ENCODE measurements at places on chromosomes 12 and 14.
A peak's percentile ranks its signal among the peaks of the same experiment; 100 is the strongest.

DNA sequence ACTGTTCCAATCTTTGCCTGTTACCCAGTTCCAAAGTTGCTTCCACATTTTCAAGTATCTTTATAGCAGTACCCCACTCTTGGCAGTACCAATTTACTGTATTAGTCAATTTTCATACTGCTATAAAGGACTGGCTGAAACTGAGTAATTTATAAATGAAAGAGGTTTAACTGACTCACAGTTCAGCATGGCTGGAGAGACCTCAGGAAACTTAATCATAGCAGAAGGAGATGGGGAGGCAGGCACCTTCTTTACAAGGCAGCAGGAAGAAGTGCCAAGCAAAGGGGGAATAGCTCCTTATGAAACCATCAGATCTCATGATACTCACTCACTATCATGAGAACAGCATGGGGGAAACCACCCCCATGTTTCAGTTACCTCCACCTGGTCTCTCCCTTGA lies 215.0 kb downstream of the SNAPC1 start:
- no peak for DNase-seq
- no peak overlapping the region for H3K4me3 ChIP-seq
- no peaks in the 10 kb centered on the region for H3K36me3 ChIP-seq
- H3K27me3 ChIP-seq = peaks cover 6% of the 10 kb centered on the region
- no peaks in the 10 kb centered on the region for H3K4me1 ChIP-seq

GRCh38 chr12:10847744-10848143 lies 1.5 kb downstream of the PRR4 start:
- H3K27ac ChIP-seq = no peak overlapping the region
- peaks cover 30% of the 10 kb centered on the region for H3K4me1 ChIP-seq
- no peak for DNase-seq
- no peaks in the 10 kb centered on the region for H3K27me3 ChIP-seq

GRCh38 chr14:103626146-103626850 lies 2.7 kb upstream of the KLC1 start:
- peak; percentile 10 for DNase-seq
- H3K36me3 ChIP-seq = no peaks in the 10 kb centered on the region
- H3K27me3 ChIP-seq = no peaks in the 10 kb centered on the region
- peaks cover 24% of the 10 kb centered on the region for H3K4me1 ChIP-seq

GRCh38 chr14:59254146-59254910 lies 65.9 kb downstream of the DAAM1 start:
- H3K27ac ChIP-seq = no peak overlapping the region
- H3K27me3 ChIP-seq = no peaks in the 10 kb centered on the region
- peaks cover 3% of the 10 kb centered on the region for H3K36me3 ChIP-seq
- no peak overlapping the region for H3K4me3 ChIP-seq
- DNase-seq = no peak

GRCh38 chr14:71933001-71933587 lies 865 bp downstream of the RGS6 start:
- H3K4me1 ChIP-seq = peaks cover 18% of the 10 kb centered on the region
- H3K27ac ChIP-seq = no peak overlapping the region
- peak; percentile 34 for DNase-seq
- peak overlapping the region; percentile 51 for H3K4me3 ChIP-seq
- H3K36me3 ChIP-seq = no peaks in the 10 kb centered on the region

- no peak for DNase-seq
- H3K27me3 ChIP-seq = peaks cover 2% of the 10 kb centered on the region
- peaks cover 3% of the 10 kb centered on the region for H3K36me3 ChIP-seq
- H3K27ac ChIP-seq = no peak overlapping the region
- H3K4me1 ChIP-seq = peaks cover 30% of the 10 kb centered on the region
Measured at GRCh38 chr12:7638064-7638759, 27.5 kb downstream of the APOBEC1 start.

DNA sequence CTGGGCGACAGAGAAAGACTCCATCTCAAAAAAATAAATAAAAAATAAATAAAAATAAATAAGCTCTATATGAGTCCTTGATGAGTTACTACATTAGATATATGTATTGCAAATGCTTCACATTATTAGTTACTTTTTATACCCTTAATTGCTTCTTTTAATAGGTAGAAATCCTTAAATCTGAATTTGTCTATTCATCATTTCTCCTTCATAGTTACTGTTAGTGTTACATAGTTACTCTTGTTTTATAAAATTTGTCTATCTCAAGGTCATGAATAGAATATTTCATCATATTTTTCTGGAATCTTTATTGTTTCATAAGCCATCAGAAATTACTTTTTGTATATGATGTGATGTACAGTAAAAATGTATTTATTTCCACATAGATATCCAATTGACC lies 1624.8 kb upstream of the FLRT2 start:
- no peak overlapping the region for H3K27ac ChIP-seq
- no peaks in the 10 kb centered on the region for H3K36me3 ChIP-seq

DNA sequence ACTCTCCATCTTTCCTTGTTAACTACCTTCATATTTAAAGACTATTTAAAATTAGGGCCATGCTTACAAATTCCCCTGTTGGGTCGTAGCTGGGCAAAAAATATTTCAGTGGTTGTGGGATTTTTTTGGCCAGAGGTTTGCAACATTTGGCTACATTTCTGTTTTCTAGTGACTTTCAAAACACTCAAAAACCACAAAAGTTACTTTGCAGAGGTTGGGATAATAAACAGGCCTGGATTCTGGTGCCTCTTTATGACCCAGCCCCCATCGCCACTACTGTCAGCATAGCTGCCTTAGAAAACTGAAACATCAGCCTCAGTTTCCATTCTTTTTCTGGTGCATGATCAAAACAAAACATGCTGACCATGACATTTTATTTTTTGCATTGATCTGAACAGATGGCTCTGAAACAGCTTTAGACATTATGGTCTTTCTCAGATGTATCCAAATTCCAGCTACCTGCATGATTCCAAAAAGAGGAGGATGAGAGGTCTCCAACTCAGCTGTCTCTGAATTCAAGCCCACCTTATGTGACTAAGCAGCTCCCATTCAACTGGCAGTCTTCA lies 5.2 kb downstream of the DPF3 start:
- H3K4me3 ChIP-seq = no peak overlapping the region
- H3K4me1 ChIP-seq = peaks cover 11% of the 10 kb centered on the region
- no peak overlapping the region for H3K27ac ChIP-seq
- H3K36me3 ChIP-seq = no peaks in the 10 kb centered on the region

DNA sequence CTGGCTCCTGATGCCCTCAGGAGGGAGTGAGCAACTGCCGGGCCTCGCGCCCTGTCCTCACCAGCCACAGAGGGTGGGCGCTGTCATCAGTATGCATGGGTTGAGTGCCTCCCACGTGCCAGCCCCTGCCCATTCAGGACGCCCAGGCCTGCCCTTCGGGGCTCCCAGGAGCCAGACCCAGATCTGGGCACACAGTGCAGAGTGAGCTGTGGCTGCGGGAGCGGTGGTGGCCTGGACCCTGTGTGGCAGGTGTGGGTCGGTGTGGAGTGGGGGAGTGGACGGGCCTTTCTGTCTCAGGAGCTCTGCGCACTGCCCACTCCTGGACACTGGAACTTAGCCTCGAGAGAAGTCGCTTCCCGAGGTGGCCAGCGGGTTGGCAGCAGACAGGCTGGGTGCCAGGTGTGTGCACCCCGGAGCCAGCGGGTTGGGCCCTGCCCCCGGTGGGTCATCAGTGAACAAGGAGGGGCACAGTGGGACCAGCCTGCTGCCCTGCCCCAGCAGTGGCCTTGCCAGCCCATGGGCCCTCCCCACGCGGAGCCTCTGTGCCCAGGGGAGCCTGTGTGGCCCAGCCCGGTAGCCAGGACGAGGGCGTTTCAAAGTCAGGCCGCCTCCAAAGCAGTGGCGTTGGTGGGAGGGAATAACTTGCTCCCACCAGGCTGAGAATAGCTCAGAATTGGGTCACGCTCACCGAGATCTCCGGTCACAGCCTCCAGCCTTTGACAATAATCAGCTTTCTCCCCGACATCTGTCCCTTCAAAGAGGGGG lies 9.5 kb downstream of the TRMT61A start:
- no peak for DNase-seq
- H3K36me3 ChIP-seq = no peaks in the 10 kb centered on the region
- H3K4me1 ChIP-seq = no peaks in the 10 kb centered on the region
- no peak overlapping the region for H3K4me3 ChIP-seq
- no peak overlapping the region for H3K27ac ChIP-seq
- no peaks in the 10 kb centered on the region for H3K27me3 ChIP-seq

DNA sequence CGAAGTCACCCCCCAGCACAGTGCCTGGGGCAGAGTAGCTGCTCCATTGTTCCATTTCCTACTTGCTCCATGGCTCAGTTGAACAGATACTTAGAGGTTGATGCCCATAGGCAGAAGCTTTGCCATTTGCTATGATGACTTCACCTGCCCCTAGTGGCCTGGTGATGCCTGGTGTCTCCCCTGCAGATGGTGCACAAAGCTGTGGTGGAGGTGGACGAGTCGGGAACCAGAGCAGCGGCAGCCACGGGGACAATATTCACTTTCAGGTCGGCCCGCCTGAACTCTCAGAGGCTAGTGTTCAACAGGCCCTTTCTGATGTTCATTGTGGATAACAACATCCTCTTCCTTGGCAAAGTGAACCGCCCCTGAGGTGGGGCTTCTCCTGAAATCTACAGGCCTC lies 10.6 kb downstream of the SERPINA5 start:
- H3K36me3 ChIP-seq = no peaks in the 10 kb centered on the region
- no peaks in the 10 kb centered on the region for H3K27me3 ChIP-seq
- H3K27ac ChIP-seq = no peak overlapping the region
- H3K4me1 ChIP-seq = no peaks in the 10 kb centered on the region

- H3K27me3 ChIP-seq = peaks cover 9% of the 10 kb centered on the region
- DNase-seq = no peak
- H3K27ac ChIP-seq = no peak overlapping the region
- H3K4me3 ChIP-seq = no peak overlapping the region
Measured at GRCh38 chr12:117334855-117335587, 26.4 kb downstream of the NOS1 start.

GRCh38 chr12:64240781-64241180 lies 18.7 kb upstream of the KICS2 start:
- H3K27me3 ChIP-seq = no peaks in the 10 kb centered on the region
- no peak for DNase-seq
- no peaks in the 10 kb centered on the region for H3K36me3 ChIP-seq
- no peak overlapping the region for H3K4me3 ChIP-seq
- no peak overlapping the region for H3K27ac ChIP-seq
- H3K4me1 ChIP-seq = no peaks in the 10 kb centered on the region

DNA sequence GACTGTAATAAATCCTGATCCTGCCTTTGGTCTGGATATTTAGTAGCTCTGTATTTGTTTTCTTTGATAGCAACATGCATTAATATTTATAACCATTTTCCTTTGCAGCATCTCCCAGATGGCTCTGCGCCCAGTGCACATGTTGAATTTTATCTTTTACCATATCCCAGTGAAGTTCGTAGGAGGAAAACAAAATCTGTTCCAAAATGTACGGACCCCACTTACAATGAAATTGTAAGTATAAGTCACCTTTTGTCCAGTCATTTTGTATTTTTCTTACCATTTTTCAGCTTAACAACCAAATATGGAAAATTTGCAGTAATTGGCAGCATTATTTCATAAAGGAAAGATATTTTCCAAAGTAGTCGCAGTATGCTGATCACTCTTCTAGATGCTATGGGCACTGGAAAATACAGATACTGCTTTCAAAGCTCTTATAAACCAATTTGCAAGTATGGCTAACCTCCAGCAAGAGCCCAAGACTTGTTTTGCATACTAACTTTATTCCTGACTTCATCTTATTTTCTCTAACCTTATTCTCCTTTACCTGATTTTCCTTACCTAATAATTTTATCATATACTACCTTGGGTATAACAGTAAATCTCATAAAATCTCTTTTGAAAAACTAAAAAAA lies 97.4 kb downstream of the PLCZ1 start:
- H3K27ac ChIP-seq = no peak overlapping the region
- no peaks in the 10 kb centered on the region for H3K36me3 ChIP-seq
- no peak overlapping the region for H3K4me3 ChIP-seq
- H3K27me3 ChIP-seq = no peaks in the 10 kb centered on the region
- H3K4me1 ChIP-seq = no peaks in the 10 kb centered on the region
- DNase-seq = no peak

GRCh38 chr12:116666305-116666673 lies 71.6 kb downstream of the SPRING1 start:
- no peaks in the 10 kb centered on the region for H3K36me3 ChIP-seq
- no peak overlapping the region for H3K27ac ChIP-seq
- H3K27me3 ChIP-seq = no peaks in the 10 kb centered on the region

GRCh38 chr12:53239643-53240258 lies 7.7 kb upstream of the RARG start:
- DNase-seq = no peak
- no peaks in the 10 kb centered on the region for H3K36me3 ChIP-seq
- H3K4me1 ChIP-seq = peaks cover 27% of the 10 kb centered on the region
- no peak overlapping the region for H3K27ac ChIP-seq
- no peaks in the 10 kb centered on the region for H3K27me3 ChIP-seq
- H3K4me3 ChIP-seq = no peak overlapping the region

DNA sequence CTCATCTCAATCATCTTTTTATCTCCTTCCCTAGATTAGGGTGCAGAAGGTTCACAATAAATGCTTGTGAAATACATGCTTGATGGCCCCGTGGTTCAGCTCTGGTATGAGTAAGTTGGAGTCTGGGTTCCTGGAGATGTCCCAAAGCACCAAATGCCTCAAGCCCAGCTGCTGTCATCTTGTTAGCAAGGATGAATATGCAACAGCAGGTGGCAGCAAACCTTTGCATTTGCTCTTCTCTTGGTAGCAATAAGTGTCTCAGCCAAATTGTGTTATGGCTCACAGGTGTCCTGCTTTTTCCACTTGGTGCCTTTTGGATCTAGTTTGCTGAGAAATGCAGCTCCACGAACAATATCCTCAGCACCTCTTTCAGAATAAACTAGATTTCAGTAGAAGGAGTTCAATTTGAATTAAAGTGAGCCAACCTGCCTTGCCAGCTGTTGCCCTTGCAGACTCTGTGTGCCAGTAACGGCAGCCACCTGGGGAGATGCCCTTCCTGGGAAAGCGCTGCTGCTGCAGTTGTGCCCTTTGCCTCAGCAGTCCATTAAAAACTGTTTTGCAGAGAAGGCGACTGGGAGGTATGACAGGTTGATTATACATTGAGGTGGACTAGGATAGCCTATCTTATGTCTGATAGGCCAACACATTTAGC lies 417.3 kb downstream of the SNAPC1 start:
- no peaks in the 10 kb centered on the region for H3K4me1 ChIP-seq
- no peak overlapping the region for H3K4me3 ChIP-seq
- peaks cover 7% of the 10 kb centered on the region for H3K27me3 ChIP-seq
- H3K36me3 ChIP-seq = no peaks in the 10 kb centered on the region
- no peak overlapping the region for H3K27ac ChIP-seq

DNA sequence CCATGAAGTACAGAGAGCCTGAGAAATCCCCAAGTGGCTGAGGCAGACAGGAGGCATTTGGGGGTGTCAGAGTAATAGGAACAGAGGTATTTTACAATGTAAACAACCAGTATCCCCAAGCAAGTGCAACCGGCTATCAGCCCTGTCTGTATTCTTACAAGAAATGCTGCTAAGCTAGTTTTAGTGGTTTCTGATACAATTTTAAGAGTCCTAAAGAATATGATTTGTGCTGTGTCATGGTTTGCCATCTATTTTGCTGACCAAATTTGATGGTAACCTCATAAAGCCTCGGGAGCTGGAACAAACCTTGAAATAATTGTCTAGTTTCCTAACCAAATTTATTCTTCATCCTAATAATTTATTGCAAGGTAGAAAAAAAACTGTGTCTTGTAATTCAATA lies 46.7 kb upstream of the EGLN3 start:
- H3K36me3 ChIP-seq = no peaks in the 10 kb centered on the region
- H3K27me3 ChIP-seq = no peaks in the 10 kb centered on the region
- H3K27ac ChIP-seq = no peak overlapping the region
- H3K4me3 ChIP-seq = no peak overlapping the region
- no peak for DNase-seq
